ENCODE measurements at places on chromosomes 16 and 17.

GRCh38 chr17:16434662-16435061 lies 19.3 kb downstream of the TRPV2 start:
- no peak for DNase-seq

DNA sequence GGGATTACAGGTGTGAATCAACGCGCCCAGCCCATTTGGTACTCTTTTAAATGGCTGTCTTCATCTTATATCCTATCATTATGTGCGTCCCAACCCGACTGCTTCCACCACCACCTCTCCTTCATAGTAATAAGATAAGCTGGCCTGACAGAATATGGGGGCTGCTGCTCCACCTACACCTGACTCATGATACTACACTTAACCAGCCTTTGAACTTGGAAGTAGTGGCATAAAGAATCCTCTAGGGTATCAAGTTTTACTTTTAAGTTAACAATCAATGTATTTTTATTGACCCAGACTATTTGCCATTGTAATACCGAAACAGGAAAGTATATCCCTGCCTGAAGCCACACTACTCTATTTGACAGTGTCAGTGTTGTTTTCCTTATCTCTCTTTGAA lies 18.8 kb downstream of the PDZD9 start:
- DNase-seq = no peak

- DNase-seq = no peak
Measured at GRCh38 chr17:862582-862981, 80.4 kb downstream of the MRM3 start.

DNA sequence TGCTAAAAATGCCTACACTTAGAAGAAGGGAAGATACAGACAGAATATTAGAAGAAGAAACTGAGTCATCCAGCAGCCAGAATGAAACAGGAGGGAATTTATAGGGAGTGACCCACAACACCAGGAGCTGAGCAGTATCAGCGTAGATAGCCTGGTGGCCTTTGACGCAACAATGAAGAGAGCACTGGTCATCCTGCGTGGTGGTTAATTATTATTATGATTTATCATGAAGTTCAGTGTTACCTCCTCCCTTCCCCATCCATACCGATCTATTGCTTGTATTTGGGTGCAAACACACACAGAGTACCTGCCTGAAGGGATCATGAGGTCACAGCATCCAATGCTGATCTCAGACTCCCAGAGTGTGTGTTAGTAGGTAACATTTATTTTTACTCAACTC lies 38.5 kb downstream of the ERCC4 start:
- peak; percentile 24 for DNase-seq

Measured in suppressor macrophage treated with lipopolysaccharide for 1 hour (primary cell).